CD4-positive, alpha-beta T cell treated with Interleukin-15 for 4 hours (primary cell): ENCODE measurements at places on chromosomes 12 and 14.

DNA sequence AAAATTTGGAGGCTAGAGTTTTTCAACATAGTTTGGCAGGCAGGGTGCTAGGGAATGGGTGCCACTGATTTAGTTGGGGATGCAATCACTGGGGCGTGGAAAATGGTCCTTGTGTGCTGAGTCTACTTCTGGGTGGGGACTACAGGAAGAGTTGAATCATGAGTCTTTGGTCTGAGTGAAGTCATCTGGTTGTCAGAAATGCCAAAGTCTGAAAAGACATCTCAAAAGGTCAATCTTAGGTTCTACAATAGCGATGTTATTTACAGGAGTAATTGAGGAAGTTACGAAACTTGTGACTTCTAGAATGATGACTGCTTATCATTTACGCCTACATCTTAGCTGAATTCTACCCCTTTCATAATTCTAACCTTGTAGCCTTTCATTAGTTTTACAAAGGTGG, 209.1 kb downstream of the NUBPL start:
- DNase-seq, result no peak

GRCh38 chr12:132647858-132648257, 29.3 kb downstream of the P2RX2 start:
- no peak for DNase-seq

DNA sequence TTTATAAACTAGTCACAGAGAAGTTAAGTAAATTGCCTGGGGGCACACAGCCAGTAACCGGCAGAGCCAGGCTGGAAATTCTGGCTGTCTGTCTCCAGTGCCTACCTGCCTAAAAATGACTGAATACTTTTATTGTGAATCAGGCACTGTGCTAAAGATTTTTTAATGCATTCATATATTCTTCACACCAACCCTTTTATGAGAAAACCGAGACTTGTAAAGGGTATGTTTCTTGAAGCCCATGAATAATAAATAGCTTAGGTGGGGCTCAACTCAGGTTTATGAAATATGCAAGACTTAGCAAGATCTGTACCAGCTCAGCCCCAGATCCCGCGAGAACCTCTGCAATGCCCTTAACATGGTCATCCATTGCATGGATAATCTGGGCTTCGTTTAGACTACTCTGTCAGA, 60.8 kb downstream of the TMCC3 start:
- DNase-seq, result no peak

DNA sequence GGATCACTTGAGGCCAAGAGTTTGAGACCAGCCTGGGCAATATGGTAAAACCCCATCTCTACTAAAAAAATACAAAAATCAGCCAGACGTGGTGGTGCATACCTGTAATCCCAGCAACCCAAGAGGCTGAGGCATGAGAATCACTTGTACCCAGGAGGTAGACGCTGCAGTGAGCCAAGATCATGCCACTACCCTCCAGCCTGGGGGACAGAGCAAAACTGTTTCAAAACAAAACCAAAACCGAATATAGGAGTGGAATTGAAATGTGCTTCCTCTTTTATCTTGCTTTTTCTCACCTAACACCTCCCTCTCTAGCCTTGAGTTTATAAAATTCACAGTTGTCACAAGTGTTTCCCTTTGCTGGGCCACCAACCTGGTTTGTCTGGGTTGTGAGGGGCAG, 181.9 kb downstream of the PAH start:
- no peak for DNase-seq

- DNase-seq, result peak; percentile 86
Measured at GRCh38 chr12:52980650-52981423, 25.4 kb upstream of the EIF4B start.

DNA sequence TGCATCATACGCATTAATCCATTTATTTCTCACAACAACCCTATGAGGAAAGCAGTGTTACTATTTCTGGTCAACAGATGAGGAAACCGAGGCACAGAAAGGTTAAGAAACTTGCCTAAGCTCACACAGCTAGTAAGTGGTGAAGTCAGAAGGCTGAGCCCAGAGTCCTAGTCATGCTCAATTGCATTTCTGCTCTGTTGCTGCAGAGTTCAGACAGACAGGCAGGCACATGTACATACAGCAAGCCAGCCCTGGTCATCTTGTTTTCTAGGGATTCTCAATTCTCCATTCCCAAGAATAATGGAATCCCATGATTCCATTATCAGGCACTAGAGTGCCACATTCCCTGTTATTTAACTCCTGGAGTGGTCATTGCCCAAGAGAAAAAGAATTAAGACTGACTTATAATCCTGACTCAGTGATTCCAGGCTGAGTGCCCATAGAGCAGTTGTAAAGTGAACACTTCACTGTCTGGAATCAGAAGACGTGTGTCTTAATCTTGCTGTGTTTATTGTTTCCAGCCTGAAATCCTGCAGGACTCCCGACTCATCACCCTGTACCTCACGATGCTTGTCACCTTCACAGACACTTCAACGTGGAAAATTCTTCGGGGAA, 10.7 kb downstream of the UBE3B start:
- DNase-seq, result no peak

DNA sequence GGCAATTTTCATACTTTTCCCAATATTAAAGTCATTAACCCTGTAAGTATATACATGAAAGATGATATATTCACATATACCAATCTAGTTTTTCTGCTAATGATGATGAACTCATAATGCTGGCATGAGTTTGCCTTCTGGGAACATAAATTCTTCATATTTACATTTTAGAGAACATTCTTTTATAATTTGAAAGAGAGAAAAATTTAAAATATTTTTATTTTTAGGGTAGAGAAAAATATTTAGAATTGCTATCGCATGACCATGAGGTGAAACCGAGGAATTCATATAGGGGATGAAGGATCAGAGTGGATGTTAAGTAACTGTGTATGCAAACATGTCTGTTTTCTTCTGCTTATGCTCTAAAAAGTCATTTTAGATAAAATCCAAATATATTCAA, 825.3 kb upstream of the FLRT2 start:
- no peak for DNase-seq

GRCh38 chr12:29155079-29155478, 6.0 kb downstream of the FAR2 start:
- no peak for DNase-seq

- DNase-seq, result no peak
Measured at GRCh38 chr12:12079291-12079690, 8.6 kb downstream of the BCL2L14 start.

GRCh38 chr12:107091381-107091780, 2.0 kb downstream of the CRY1 start:
- DNase-seq, result no peak

GRCh38 chr12:93336291-93336741, 41.4 kb upstream of the NUDT4 start:
- DNase-seq, result no peak

DNA sequence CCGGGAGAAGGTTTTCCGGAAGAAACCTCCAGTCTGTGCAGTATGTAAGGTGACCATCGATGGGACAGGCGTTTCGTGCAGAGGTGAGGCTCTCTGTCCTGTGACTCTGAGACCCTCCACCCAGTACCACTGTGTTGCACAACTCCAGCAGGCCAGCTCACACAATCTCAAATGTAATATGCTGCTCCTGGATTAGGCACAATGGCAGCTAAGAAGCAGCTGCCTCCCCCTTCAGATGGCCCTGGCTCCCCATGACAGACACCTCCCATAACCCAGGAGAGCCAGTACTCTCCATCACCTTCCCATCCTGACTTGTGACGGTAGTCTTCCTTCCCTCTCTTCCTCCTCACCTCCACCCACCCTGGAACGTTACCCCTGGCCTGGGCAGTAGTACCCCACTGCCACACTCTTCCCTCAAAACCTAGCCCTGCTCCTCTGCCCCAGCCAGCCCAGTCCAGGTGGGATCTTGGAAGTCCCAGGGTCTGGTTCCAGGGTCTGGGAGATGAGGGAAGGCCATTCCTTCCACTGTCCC, 2.1 kb downstream of the TNS2 start:
- no peak for DNase-seq

DNA sequence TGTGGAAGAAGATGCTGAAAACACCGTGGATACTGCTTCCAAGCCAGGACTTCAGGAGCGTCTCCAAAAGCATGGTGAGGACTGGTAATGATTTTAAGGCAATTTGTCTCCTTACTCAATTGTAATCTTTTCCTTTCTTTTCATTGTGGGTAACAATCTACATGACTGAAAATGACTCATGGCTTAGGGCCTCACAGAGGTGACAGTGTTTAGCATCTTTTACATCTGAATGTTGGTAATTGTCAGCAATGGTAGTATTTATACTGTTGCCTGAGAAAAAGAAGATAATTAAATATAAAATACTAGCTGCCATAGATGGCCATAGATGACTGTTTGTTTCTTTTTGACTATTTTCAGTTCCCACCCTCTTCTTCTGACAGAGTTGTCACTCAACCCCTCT, 31.6 kb downstream of the TULP3 start:
- no peak for DNase-seq

- no peak for DNase-seq
Measured at GRCh38 chr12:52267699-52268098, 6.7 kb upstream of the KRT86 start.

DNA sequence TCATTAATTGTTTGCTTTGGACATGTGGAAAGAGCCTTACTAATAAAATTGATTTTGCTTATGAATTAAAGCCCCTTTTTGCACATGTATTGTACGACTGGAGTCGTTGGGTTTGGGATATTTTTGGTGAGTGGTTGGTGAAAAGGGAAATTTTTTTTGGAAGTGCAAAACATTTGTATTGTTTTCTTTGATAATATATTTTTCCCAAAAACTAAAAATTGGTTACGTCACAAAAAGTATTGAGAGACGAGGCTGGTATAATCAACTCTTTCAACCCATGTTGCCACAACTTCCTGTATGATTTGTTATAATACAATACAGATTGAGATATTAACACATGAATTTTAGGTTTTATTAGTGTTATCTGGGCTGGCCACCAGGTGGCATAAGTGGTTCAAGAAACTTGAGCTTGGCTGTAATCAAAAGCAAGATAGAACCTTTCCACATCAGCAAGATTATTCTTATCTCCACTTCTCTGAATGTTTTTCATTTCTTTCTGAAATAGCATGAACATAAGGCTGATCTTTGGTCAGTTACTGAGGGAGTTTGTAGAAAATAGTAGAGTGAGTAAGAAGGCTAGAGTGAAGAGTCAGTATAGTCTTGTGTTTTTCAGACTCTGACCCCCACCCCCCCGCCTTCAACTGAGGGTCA, 8.7 kb downstream of the NGDN start:
- peak; percentile 75 for DNase-seq

- DNase-seq, result no peak
Measured at GRCh38 chr12:89567691-89568239, 41.9 kb upstream of the POC1B start.

DNA sequence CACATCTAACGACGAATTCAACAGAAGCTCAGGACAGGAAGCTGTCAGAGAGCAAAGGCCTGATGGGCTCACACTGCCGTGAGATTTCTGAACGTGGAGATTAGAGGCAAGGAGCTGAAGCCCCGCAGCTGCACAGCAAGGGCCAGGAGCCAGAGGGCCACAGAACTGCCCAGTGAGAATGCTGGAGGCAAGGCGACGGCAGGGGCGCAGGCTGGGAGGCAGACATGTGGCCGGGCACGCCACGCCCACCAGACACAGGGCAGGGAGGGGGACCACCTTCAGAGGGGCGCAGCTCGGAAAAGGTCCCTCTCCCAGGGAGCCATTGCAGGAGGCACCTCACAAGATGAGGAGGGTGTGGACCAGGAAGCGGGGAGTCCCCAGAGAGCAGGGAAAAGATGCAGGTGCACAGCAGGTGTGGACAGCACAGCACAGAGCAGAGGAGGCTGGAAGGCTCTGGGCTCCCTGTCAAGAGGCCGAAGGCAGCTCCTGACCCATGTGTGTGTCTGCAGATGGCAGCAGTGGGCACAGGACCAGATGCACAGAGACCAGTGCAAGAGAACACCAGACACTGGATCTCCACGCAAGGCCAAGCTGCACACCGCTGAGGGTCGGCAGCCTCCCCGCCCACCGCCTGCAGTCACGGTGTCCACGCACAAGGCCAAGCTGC, 23.0 kb downstream of the BTBD6 start:
- no peak for DNase-seq

DNA sequence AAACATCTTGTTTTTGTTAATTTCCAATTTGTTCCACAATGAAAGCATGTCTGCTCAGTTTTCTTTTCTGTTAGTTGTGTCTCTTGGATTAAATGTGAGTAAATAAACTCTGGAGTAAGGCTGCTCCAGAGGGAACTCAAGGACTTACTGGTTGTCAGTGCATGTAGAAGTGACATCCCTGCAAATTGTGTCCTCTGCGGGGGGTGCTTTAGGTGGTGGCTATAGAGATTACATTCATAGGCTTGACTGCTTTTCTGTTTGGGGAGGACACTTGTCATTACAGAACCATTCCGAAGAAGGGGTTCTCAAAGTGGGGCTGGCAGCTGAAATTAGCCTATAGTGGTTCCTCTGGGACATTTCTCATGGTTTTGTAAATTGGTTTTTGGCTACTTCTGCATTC, 8.8 kb downstream of the TMTC2 start:
- no peak for DNase-seq

DNA sequence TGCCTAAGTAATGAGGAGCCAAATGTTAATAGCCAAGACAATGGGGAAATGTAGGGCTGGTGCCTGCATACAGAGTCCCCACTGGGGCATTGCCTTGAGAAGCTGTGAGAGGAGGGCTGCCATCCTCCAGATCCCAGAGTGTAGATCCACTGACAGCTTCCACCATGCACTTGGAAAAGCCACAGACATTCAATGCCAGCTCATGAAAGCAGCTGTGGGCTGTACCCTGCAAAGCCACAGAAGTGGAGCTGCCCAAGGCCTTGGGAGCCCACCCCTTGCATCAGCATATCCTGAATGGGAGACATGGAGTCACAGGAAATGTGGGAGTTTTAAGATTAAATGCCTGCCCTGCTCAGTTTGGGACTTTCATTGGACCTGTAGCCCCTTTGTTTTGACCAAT, 244.7 kb downstream of the BTG1 start:
- DNase-seq, result no peak

DNA sequence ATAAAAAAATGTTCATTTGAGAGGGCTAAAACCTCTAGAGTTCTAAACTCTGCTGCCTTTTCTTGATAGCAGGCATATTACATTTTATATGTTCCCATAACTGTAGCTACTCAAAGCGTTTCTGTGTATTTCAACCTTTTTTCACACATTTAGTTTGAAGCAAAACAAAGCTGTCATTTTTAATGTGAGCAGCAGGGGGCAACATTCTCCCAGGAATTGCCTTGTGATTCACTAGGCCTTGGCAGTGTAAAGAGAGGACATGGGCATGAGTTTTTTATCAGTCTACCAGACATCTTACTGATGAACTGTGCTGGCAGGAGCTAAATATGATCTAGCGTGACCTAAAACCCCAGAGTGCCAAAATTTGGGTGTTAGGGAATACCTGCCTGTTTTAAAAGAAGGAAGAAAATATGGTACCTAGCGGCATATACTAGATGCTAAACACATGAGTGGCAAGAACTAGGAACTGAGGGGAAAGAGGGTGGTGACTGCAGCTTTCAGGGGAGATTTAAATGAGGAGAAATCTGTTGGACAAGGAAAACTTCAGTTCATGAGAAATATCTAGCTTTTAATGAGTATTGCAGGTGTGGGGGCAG, 65.3 kb downstream of the IFT43 start:
- DNase-seq, result peak; percentile 52

- no peak for DNase-seq
Measured at GRCh38 chr12:3431686-3432085, 59.3 kb upstream of the PRMT8 start.

GRCh38 chr12:23954332-23954731, 4.9 kb upstream of the SOX5 start:
- DNase-seq, result no peak

- DNase-seq, result no peak
Measured at GRCh38 chr12:5723071-5723470, 222.0 kb downstream of the ANO2 start.
